ENCODE measurements at places on chromosomes 4 and X.

DNA sequence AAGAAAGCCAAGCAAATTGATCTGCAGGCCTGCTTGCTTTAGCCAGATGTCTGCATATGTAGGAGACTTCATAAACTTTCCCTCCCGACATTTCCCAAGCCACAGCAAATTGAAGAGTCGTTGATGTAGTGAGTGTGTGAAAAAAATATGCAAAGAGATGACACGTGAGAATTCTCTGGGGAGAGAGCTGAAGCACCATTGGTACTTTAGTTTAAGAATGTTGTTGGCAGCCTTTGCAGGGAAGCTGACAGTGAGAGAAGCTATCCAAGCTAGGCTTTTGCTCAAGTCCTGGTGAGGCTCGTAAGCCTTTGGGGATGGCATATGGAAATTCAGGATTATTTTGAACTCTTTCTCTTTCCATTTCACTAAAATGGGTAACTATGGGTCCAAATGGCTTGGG is 87.5 kb downstream of the GLRA2 start:
- no peak for DNase-seq

GRCh38 chrX:30327762-30328161 is 18.6 kb upstream of the NR0B1 start:
- DNase-seq: no peak

DNA sequence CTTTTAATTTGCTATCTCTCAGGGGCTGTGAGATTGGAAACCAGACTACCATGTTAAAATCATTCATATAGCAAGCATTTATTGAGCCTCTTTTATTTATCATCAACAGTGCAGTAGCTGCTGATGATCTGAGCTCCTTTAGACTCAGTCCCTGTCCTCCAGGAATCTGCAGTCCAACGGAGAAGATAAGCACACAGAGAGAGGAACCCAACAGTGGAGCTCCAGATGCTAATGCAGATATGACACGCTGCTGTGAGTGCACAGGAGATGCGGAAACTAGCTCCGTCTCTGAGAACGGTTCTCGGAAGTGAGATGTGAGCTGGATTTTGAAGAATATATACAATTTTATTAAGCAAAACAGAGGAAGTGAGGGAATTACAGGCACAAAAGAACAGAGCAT is 35.4 kb downstream of the DCHS2 start:
- DNase-seq: peak; percentile 5

GRCh38 chr4:171812665-171813525 is at the start of gene GALNTL6:
Gene GALNTL6 (plus strand): TSS chr4:171813404.
- peak; percentile 16 for DNase-seq

DNA sequence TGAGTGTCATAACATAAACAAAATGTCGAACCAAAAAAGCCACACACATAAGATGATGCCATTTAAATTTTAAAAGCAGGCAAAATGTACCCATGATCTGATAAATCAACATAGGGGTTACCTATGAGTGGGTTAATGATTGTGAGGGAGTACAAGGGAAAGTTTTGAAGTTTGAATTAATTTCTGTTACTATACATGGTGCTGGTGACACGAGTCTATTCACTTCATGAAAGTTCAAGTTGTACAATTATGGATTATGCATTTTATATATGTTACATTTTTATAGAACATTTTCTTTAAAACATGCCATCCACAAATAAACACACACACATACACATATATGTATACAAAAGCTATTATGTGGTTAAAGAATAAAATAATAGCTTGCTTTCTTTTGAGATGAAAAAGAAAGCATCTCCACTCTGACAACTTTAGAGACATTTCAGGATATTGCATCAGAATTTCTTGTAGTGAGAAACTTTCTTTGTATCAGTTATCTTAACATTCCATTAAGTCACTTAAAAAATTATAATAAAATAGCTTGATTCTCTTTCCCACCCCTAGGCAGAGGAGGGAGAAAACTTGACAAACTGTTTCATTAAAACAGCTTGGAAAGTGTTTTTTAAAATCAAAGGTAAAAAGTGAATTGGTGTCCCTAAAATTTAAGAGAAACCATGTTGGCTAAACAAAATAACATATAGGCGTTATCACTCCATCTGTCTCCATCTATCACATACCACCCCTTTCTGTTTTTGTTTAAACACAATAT is 891.8 kb upstream of the NDST4 start:
- no peak for DNase-seq

- no peak for DNase-seq
Observed at GRCh38 chr4:41065434-41066006, 148.8 kb downstream of the APBB2 start.

DNA sequence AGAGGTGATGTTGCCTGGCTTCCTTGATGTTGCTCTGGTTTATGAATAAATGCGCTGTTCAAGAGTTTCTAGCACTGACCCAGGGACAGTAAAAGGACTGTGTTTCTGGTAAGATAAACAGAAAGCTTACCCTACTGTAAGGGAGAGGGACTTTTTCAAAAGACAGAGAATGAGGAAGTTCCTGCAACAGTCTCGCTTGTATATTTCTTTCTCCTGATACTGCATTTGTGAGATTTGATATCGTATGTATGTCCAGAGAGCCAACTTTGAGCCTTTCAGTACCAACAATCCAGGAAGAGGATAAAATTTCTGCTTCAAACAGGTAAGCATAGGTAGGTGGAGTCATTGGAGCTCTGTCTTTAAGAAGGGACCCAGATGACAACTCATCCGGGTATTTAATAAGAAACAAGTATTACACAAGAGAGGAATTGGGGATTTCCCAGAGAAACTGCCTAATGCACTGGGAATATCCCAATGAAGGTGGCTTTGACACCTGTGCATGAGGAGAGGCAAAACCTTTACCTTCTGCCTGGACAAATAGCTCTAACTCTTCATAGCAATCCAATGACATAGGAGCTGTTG is 773 bp downstream of the DAPP1 start:
- no peak for DNase-seq

DNA sequence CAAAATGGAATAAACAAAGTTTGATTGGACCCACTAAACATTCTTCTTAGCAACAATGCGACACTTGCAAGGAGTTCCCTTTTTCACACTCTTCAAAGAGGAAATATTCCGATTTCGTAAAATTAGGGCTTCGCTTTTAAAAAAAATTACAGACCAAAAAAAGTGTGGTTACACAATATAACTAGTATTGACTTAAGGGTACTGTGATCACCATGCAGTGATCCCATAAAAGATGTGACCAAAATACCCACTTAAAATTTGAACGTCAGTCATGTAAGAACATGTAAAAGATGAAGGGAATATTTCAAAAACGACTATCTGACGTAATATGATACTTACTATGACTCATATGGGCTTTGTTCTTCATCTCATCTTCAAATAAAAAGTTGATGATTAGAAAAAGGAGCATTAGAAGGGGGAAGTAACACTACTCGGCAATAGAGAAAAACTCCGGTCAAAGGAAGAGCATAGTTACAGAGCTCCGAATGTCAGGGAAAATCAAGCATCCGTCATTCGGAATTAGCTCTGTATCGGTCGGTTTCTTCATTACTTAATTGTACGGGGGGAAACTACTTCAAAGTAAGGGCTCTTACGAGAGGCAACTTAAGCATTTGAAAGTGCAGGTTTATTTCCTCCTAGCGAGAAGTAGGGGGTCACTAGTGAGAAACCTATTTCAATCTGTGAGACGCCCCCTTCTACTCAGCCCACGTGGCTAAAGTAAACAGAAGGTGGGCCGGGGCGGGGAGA is 1.3 kb upstream of the TET2 start:
- DNase-seq: no peak

DNA sequence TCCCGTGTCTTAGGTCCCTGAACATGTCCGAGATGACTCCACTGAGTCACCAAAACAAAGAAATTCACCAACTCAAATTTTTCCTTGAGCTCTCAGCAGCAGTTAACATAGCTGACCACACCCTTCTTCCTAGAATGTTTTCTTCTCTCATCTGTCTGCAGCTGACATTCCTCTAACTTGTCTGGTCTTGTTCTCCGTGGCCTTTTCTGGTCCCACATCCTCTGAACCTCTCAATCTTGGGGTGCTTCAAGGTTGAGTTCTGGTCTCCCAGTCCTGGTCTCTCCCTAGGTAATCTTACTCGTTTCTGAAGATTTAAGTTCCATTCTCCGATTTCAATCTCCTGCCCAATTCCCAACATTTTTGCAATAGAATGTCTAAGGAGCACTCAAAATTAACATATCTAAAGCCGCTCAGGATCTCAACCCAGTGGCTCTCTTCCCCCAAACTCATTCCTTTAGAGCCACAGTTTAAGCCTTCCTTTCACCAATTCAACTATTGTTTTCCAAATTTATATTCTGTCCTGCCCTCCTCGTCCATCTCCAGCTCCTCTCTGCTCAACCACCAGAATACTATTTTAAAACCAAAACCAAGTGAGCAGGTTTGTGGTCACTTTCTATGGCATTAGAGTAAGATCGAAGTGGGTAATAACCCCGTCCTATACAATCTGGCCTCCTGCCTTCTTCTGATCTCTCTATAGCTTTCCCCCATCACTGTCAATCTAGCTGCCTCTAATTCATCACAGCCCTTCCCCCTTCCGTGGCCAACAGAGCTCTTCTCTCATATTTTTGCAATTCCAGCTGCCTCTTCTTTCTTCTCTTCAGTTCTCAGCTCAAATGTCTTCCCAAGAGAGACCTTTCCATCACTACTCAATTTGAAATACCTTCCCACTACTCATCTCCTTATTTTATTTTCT is 1.2 kb downstream of the TRIML2 start:
- no peak for DNase-seq

DNA sequence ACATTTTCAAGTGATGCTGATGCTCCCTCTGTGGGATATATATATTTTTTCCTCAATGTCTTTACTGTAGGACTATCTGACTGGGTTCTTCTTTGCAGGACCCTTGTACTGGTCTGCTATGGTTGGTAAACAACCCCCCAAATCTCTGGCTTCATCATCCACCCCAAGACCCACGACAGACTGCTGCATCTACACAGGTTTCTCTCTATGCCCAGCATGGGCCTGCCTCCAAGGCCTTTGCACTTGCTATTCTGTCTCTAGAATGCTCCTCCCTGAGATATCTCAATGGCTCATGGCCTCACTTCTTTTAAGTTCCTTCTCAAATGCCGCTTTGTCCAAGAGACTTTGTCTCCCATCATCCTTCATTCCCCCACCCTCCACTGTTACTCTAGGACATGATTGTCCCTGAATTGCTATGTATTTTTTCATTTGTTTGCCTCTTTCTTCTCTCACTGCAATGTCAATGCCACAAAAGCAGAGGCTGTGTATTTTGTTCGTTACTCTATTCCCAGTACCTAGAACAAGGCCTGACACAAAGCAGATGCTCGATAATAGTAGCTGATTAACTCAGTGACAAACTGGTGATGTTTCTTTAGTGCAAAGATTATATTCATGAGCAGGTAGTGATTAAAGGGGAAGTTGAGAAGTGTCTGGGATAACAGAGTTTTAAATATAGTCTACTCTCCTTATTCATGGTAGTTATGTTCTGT is 6.6 kb downstream of the EVC start:
- DNase-seq: no peak

GRCh38 chr4:73869130-73870055 is at the start of gene CXCL1:
Gene CXCL1 (plus strand): TSS chr4:73869393. CDS start chr4:73869471, 78 bp downstream.
- DNase-seq: no peak

- no peak for DNase-seq
Observed at GRCh38 chrX:16756724-16757123, 29.5 kb upstream of the TXLNG start.

- DNase-seq: no peak
Observed at GRCh38 chr4:183843248-183843671, 61.8 kb upstream of the STOX2 start.

- no peak for DNase-seq
Observed at GRCh38 chr4:99827454-99827853, 10.8 kb downstream of the DAPP1 start.

DNA sequence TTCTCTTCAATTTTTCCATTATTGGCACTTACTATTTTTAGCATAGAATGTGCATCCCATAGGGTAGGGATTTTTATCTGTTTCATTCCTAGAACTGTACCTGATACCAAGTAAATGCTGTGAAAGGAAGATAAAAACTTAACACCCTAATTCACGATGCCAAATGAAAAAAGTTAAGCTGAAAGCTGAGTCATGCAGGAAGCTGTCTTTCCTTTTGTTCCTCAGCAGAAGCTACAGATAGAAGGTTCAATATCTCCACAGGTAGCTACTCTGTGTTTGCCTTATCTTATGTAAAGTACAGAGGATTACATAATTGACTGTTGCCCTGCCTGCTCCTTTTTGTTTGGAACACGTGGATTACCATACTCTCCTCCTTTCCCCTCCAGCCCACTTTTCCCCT is 77.0 kb downstream of the LRP2BP start:
- DNase-seq: no peak

- peak; percentile 42 for DNase-seq
Observed at GRCh38 chrX:111100191-111100590, 4.2 kb downstream of the PAK3 start.

- no peak for DNase-seq
Observed at GRCh38 chrX:20414066-20414465, 147.4 kb upstream of the RPS6KA3 start.

DNA sequence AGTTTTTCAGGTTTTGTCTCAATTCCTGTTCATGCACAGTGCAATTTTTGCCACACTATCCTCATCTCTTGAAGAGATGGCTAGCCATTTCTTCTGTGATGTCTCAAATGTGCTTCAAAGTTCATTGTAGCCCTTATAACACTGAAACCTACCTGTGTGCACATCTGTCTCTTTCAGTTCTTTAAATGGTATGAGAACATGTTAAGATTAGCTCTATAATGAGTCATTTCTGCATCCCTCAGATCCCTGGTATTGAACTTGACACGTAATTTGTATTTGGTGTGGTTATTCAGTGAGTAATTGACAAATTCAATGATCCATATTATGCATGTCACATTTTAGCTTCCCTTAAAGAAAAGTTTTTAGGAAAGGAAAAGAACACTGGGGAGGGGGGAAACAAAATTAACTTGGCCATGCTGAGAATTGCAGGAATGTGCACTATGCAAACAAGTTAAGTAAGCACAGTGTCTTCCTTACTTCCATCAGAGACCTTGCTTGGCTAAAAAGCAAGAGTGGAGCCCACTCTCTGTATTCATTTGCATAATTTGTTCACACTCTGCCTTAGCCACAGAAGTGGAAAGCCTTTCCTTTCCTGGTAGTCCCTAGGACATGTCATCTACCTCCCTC is 659.8 kb upstream of the MAGEB2 start:
- no peak for DNase-seq

DNA sequence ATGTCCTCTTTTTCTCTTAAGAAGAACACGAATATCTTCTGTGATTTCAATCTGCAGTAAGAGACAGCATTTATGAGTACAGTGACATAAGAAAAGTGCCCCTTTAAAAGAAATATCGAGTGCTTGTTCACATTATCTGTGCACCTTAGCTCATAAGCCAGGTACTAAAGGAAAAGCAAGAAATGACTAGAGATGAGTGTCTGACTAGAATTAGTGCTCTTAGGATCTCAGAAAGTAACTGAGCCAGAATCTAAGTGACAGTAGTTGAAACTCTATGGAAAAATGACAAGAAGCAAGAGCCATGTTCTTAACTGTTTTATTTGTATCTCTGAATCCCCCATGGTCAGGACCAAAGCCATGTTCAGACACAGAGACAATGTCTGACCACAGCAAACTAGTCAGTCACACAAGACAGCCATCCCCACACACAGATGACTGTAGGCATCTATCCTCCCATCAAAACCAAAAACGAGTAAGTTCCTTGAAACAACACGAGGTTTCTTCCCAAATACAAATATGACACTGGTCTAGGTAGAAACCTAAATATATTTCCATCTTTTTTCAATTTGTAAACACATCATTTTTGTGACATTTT is 36.8 kb downstream of the ACSL4 start:
- DNase-seq: no peak

GRCh38 chr4:17475481-17475880 is 36.4 kb downstream of the QDPR start:
- DNase-seq: no peak

GRCh38 chr4:83552924-83553323 is 17.0 kb downstream of the GPAT3 start:
- DNase-seq: no peak

GRCh38 chr4:105130945-105131344 is 15.7 kb upstream of the TET2 start:
- no peak for DNase-seq

Measured in SK-N-DZ (cell line).